ENCODE measurements at places on chromosomes 3 and 15. TPM values are rescaled to one million over a fixed set of nuclear protein-coding genes. Genes with fewer than 3 reads are reported as not detected.

- H3K4me1 ChIP-seq, result no peaks in the 10 kb centered on the region
These were observed 342.9 kb downstream of the IL20RB start for GRCh38 chr3:137300703-137301102.

Gene SEMA6D
- 16.9 TPM for total RNA-seq

DNA sequence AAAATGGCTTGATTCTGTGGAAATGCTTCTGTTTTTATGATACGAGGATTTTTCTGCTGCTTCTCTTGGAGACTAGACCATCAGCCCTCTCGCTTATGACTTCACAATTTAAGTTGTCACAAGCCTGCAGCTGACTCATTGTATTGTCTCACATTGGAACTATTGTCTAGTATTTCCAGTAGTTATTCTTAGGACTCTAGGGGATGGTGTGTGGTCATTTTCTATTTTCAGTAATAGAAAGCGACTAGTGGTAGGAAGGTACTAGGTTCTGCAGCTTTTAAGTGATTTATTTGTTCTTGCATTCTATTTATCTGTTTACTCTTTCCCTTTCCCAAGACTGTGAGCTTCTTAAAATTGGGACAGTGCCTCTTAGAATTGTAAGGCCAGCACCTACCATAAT, 66.3 kb upstream of the CRTC3 start:
- H3K27me3 ChIP-seq, result no peaks in the 10 kb centered on the region
- no peak overlapping the region for H3K4me3 ChIP-seq
- no peaks in the 10 kb centered on the region for H3K4me1 ChIP-seq
- H3K27ac ChIP-seq, result peak overlapping the region; percentile 51
- DNase-seq, result peak; percentile 21

DNA sequence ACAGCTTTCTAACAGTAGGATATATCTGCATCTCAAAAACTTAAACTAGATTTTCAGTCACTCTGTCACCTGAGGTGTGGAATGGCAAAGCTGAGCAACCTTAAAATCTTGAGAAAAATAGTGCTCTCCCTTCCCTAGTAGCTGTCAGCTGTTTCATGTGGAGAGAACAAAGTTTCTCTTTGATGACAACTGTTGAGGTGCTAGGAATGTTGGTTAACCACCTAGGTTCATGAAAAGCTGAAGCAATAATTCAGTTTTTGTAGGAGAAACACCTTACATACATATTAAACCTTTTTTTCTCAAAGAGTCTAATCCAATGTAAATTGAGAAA, 40.8 kb downstream of the TCF12 start:
- DNase-seq, result no peak
- H3K4me3 ChIP-seq, result no peak overlapping the region
- no peaks in the 10 kb centered on the region for H3K36me3 ChIP-seq
- H3K27me3 ChIP-seq, result no peaks in the 10 kb centered on the region

- no peak overlapping the region for H3K4me3 ChIP-seq
- H3K36me3 ChIP-seq, result no peaks in the 10 kb centered on the region
- H3K27me3 ChIP-seq, result no peaks in the 10 kb centered on the region
These were observed 56.3 kb downstream of the SLCO2A1 start for GRCh38 chr3:133973249-133973980.

DNA sequence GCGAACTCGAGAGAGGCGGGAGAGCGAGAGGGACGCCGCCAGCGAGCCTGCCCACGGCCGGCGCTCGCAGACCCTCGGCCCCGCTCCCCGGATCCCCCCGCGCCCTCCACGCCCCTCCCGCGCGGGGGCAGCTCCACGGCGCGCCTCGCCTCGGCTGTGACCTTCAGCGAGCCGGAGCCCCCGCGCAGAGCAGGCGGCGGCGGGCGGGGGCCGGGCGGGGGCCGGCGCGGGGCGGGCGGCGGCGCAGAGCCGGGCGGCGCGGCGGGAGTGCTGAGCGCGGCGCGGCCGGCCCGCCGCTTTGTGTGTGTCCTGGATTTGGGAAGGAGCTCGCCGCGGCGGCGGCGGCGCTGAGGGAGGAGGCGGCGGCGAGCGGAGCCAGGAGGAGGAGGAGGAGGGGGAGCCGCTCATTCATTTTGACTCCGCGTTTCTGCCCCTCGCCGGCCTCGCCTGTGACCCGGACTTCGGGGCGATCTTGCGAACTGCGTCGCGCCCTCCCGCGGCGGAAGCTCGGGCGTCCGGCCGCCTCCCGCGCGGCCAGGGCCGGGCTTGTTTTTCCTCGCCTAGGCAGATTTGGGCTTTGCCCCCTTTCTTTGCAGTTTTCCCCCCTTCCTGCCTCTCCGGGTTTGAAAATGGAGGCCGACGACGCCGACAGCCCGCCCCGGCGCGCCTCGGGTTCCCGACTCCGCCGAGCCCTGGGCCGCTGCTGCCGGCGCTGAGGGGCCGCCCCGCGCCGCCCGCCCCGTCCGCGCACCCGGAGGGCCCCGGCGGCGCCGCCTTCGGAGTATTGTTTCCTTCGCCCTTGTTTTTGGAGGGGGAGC, 524 bp downstream of the IGF1R start:
- no peaks in the 10 kb centered on the region for H3K27me3 ChIP-seq
- H3K27ac ChIP-seq, result peak overlapping the region; percentile 90
- no peaks in the 10 kb centered on the region for H3K4me1 ChIP-seq
- peak; percentile 75 for DNase-seq
- no peaks in the 10 kb centered on the region for H3K36me3 ChIP-seq
- peak overlapping the region; percentile 47 for H3K4me3 ChIP-seq

DNA sequence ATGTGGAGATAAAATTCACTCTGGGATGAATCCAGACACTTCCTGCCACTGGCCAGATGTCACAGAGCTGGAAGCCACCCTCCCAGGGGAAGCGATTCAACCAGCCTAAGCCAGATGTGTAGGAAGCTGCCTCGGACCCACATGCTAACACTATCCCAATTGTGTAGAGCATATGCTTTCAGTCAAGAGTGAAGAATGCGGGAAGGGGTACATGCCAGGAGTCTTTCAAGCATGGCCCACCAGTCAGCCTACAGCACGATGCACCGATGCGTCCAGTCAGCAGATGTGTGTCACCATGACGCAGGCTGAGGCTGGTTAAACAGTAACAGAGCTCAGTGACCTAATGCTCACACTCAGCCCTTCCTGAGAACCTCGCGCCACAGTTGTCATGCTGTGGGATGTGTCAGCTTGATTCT, 38.8 kb upstream of the BNC1 start:
- no peak overlapping the region for H3K27ac ChIP-seq
- DNase-seq, result peak; percentile 95
- H3K27me3 ChIP-seq, result no peaks in the 10 kb centered on the region
- H3K4me1 ChIP-seq, result no peaks in the 10 kb centered on the region

DNA sequence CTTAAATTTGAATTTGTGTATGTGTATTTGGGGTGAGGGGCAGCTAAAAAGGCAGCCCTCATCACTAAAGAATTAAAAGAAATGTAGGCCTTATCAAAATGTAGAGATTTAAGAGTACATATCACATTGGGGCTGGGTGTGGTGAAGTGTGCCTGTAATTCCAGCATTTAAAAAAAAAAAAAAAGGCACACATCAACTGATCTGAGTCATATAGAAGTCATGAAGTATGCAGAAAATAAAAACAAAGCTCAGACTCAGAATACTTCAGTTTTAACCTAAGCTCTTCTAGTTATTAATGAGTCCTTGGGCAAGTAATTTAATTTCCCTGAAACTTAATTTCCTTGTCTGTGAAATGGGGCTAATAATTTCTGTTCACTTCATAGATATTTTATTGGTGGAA, 31.6 kb downstream of the SLC24A1 start:
- H3K27ac ChIP-seq, result no peak overlapping the region
- H3K4me1 ChIP-seq, result no peaks in the 10 kb centered on the region
- H3K36me3 ChIP-seq, result peaks cover 14% of the 10 kb centered on the region
- no peaks in the 10 kb centered on the region for H3K27me3 ChIP-seq

- H3K27me3 ChIP-seq, result no peaks in the 10 kb centered on the region
- H3K4me3 ChIP-seq, result no peak overlapping the region
- no peak overlapping the region for H3K27ac ChIP-seq
- no peak for DNase-seq
- H3K4me1 ChIP-seq, result no peaks in the 10 kb centered on the region
- no peaks in the 10 kb centered on the region for H3K36me3 ChIP-seq
These were observed 10.9 kb upstream of the IL1RAP start for GRCh38 chr3:190502946-190503345.

GRCh38 chr3:37245003-37245402, 70.6 kb upstream of the LRRFIP2 start:
- H3K4me1 ChIP-seq, result no peaks in the 10 kb centered on the region
- H3K27ac ChIP-seq, result no peak overlapping the region
- DNase-seq, result no peak
- H3K36me3 ChIP-seq, result no peaks in the 10 kb centered on the region
- H3K4me3 ChIP-seq, result peak overlapping the region; percentile 90

Gene CLDN11
- 2.4 TPM for total RNA-seq

DNA sequence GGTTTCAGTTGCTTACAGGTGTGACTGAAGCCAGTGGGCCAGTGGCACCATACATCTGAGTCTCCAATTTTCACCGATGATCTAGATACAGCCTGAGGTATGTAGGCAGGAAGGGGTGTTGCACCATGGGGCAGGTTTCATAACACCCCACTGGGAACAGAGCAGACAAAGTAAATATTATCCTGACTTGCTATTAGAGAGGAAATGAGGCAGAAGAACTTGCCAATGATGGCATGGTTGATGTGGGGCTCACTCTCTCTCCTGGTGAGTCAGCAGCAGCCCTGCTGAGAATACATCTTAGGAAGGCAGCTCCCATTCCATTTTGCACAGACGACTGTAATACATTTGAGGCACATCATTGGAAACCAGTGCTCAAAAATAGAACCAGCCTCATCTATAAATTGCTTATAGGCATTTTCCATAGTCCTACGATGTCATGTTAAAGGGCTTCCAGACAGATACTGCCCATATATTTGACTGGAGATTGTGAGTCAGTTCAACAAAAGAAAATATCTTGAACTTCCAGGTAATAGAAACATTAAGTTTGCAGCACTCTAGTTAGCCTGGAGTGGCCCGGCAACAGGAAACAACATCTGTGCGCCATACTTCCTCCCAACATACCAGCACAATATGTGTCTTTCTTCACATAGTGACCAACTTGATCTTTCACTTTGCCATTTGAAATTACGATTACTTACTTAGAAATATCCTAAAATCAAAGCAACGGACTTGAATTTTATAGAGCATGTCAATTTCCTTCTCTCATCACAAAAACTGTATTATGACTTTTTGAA, 175.5 kb downstream of the NECTIN3 start:
- no peaks in the 10 kb centered on the region for H3K36me3 ChIP-seq
- no peak overlapping the region for H3K4me3 ChIP-seq
- no peak overlapping the region for H3K27ac ChIP-seq
- no peaks in the 10 kb centered on the region for H3K27me3 ChIP-seq

- H3K27me3 ChIP-seq, result no peaks in the 10 kb centered on the region
- H3K4me3 ChIP-seq, result no peak overlapping the region
- no peak overlapping the region for H3K27ac ChIP-seq
- H3K36me3 ChIP-seq, result no peaks in the 10 kb centered on the region
These were observed 316.8 kb downstream of the PLCL2 start for GRCh38 chr3:17201538-17201937.

Gene FOXB1
- total RNA-seq, result not detected
